ENCODE measurements at places on chromosomes 7 and 10. TPM values are rescaled to one million over a fixed set of nuclear protein-coding genes. Genes with fewer than 3 reads are reported as not detected.

TBL2 gene
- 22.8 TPM for total RNA-seq

TRIM4 gene
- total RNA-seq = 20.7 TPM

PRF1 gene
- total RNA-seq = not detected

APBB1IP gene
- total RNA-seq = 1.6 TPM

C10orf105 gene
- 1.00 TPM for total RNA-seq

ANKMY2 gene
- 37.8 TPM for total RNA-seq

NYAP1 gene
- 18.2 TPM for total RNA-seq

PCLO gene
- total RNA-seq = 66.6 TPM

TMEM236 gene
- 0.18 TPM for total RNA-seq

SPDYE5 gene
- total RNA-seq = not detected

GIMAP2 gene
- total RNA-seq = 3.1 TPM

ZKSCAN5 gene
- 16.7 TPM for total RNA-seq

C10orf143 gene
- 0.82 TPM for total RNA-seq

TMEM184A gene
- total RNA-seq = 0.18 TPM

SND1 gene
- 62.8 TPM for total RNA-seq

NXPH1 gene
- 22.4 TPM for total RNA-seq

PITX3 gene
- not detected for total RNA-seq

CYP2C19 gene
- 0.36 TPM for total RNA-seq

NOM1 gene
- 32.4 TPM for total RNA-seq

CLDN3 gene
- total RNA-seq = 0.36 TPM

RPS24 gene
- 1,219 TPM for total RNA-seq

ZCCHC24 gene
- 18.9 TPM for total RNA-seq

CHST3 gene
- total RNA-seq = 22.0 TPM

VKORC1L1 gene
- total RNA-seq = 22.9 TPM

OPALIN gene
- not detected for total RNA-seq

SUPV3L1 gene
- 27.7 TPM for total RNA-seq

ZNF365 gene
- 5.5 TPM for total RNA-seq

LRRD1 gene
- total RNA-seq = 1.7 TPM

EEF1AKMT2 gene
- total RNA-seq = 53.9 TPM

MAGI2 gene
- 101 TPM for total RNA-seq

TRPV6 gene
- total RNA-seq = 0.27 TPM

SP8 gene
- 0.18 TPM for total RNA-seq

EFCAB10 gene
- total RNA-seq = 2.1 TPM

ZNF775 gene
- total RNA-seq = 8.2 TPM

ANKRD2 gene
- not detected for total RNA-seq

TMEM254 gene
- total RNA-seq = 12.5 TPM

JAZF1 gene
- 16.0 TPM for total RNA-seq

EN2 gene
- 11.9 TPM for total RNA-seq
